HT-29 (cell line): ENCODE measurements at places on chromosomes 2 and 18. TPM values are rescaled to one million over a fixed set of nuclear protein-coding genes. Genes with fewer than 3 reads are reported as not detected.

The TUBB8B gene
- not detected in 2 replicates for total RNA-seq

The GALNT13 gene
- total RNA-seq, result not detected in 2 replicates

DNA sequence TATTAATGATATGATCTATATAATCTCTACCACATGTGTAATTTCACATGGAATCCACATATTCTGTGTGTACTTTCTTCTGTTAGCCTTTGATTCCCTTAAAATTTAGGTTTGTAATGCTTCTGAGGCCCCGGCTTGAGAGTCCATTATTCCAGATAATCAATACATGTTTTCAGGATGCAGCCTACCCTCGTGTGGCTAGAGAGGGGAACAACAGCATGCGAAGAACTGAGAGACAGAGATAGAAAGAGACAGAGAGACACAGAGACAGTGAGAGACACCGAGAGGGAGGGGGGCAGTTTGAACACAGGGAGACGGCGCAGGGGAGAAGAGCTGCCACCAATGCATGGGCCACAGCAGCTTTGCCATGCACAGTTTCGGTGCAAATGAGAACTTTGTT is 185.4 kb downstream of the SNTG2 start:
- no peak for DNase-seq

The TMEM185B gene
- total RNA-seq, result 63.3 and 65.3 TPM in 2 replicates

GRCh38 chr18:62324917-62325805 is at the start of gene TNFRSF11A:
Gene TNFRSF11A (plus strand): TSS chr18:62325310. CDS start chr18:62325353, 43 bp downstream.
- DNase-seq, result peak; percentile 48

DNA sequence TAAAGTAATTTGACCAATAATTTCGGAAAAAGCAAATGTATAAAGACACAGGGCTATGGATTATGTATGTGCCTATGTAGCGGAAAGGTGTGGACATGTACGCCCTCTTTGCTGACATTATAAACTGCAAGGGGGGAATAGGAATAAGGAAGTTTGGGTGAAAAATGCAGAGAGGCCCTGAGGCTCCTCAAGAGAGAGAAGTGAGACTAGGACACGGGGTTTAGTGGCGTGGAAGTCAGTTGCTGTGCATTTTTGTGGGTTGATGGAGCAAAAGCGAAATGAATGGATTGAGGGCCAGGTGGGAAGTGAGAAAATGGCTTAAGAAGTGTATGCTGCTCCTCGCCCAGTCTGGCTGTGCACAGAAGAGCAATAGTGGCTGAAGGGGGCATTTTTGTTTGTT is 96.2 kb upstream of the B3GNT7 start:
- no peak for DNase-seq

The MROH2A gene
- 2.4 and 2.8 TPM in 2 replicates for total RNA-seq

The GAREM2 gene
- total RNA-seq, result 0.33 and 0.55 TPM in 2 replicates

DNA sequence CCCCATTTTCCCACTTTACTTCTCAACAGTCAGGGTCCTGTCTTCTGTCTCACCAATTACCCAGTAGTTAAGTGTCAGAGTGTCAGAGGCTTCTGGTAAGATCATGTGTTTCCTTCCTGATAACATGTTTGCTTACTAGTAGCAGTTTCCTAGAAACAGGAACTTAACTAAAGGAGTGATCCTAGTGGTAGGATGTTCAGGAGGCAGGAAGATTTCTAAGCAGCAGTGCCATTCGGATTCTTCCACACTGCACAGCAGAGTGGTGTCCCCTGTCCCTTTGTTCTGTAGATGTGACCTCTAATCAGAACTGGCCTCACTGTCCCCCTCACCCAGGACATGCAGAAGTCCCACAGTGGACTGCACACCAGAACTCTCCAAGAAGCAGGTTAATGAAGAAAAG is 221.8 kb upstream of the OSR1 start:
- DNase-seq, result peak; percentile 7

DNA sequence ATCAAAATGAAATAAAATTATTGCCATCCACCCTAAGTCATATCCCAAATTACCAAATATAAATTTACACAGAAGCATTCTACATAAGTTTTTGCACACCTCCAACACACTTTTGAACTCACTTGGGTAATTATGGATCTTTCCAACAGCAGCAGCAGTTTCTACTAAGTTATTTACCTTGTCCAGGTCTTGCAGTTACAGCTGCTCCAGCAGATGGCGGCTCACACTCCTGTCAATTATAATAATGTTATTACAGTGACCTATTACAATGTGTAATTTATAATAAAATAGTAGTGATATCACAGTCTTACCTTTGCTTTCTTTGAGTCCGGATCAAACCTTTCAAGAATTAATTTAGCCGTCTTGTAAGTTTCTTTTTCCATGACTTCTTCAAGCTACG is 37.9 kb downstream of the LNPK start:
- DNase-seq, result peak; percentile 41

- peak; percentile 99 for DNase-seq
Observed at GRCh38 chr18:12990967-12991820, at the start of gene CEP192. Gene CEP192 (plus strand): TSS chr18:12991362. CDS start chr18:12999425, 8,063 bp downstream.

The MDH1B gene
- 0.44 TPM in 1 of 2 replicates, not detected in the other for total RNA-seq

- DNase-seq, result no peak
Observed at GRCh38 chr18:22691946-22692710, 241.0 kb upstream of the RBBP8 start.

DNA sequence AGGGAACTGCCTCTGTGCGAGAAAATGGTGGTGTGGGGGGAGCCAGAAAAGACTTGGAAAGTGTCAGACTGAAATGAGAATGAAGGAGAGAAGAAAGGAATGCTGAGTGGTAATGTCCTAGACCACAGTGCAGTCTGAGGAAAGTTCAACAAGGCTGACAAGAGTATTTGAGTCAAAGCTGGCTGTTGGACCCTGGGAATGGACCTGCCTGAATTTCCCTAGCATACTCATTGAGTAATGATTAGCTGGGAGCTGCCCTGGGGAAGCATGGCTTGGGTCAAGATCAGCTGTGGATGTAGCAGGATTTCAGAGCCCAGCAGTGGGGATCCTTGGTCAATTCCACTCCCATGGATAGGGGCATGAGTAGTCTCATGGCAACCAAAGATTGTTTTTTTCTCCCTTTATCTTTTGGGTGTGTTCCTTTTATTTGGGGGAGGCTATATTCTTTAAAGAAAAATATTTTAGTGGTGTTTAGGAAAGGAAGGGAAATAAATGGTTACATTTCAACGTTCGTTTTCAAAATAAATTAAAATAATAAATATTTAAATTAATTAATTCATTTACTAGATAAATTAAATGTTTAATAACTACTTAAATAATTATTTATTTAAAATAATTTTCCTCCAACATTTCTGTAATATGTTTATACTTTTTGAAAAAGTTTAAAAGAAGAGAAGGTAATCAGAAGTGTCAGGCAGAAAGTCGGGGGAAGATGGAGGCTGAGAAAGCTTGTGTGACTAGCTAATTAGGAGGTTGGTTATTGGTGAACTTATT is 15.9 kb upstream of the LHCGR start:
- no peak for DNase-seq

The DES gene
- total RNA-seq, result 0.63 TPM in 1 of 2 replicates, not detected in the other

DNA sequence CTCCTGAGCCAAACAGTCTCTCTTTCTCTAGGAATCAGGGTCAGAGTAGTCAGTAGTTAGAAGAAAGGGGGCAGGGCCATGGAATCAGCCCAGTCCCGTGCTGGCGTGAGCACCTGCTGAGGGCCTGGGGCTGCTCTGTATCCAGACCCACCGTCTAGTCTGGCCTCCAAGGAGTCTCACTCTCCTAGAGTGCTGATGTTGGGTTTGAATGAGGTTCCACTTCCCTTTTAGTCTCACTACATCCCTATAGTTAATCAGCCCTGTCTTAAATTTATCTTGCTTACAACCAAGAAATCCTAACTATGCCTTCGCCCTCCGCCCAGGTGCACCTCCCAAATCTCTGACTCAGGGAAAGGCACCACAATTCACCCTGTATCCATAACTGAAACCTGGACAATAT is 13.4 kb upstream of the KCTD1 start:
- no peak for DNase-seq

DNA sequence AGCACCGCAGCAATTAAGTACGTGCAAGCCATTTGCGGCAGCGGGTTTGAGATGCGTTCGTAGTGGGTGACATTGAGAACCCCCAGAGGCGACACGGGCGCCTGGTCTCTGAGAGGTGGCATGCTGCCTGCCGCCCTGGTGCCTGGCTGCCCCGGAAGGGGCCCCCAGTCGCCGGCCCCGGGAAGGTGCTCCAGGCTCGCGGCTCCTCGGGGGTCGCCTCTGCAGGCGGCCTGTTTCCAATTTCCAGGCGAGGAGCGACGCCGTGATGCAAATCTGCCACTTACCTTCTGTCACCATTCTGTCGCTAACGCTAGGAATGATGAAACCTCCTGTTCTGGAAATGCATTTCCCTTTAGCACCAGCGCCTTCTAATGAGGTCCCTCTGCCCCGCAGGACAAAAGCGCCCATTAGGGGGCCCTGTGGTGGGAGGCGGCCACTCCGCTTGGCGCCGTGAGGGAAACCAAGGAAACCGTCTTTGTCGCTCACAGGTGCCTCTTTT is 13.0 kb downstream of the KIF5C start:
- DNase-seq, result no peak

GRCh38 chr2:7020059-7020458 is 102.8 kb downstream of the RNF144A start:
- DNase-seq, result no peak

GRCh38 chr18:39938676-39939608 is 2016.1 kb upstream of the PIK3C3 start:
- no peak for DNase-seq

GRCh38 chr2:189047171-189047888 is 73.2 kb downstream of the COL3A1 start:
- no peak for DNase-seq

DNA sequence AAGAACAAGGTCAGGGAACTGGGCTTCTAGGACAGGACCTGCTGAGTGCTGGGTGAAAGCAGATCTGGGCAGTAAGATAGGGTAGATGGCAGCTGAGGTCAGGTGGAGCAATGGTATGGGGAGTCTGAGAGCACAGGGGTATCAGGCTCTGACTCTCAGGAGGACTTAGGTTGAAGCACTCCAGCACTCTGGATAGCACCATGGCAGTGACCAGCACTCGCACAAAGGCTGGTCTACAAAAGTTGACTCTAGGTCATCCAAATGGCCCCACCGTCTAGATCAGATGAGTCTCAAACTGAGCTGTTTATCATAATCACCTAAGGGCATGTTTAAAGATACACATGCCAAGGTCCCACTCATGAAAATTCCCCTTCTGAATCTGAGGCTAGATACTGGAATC is 60.1 kb downstream of the CDKL4 start:
- no peak for DNase-seq

DNA sequence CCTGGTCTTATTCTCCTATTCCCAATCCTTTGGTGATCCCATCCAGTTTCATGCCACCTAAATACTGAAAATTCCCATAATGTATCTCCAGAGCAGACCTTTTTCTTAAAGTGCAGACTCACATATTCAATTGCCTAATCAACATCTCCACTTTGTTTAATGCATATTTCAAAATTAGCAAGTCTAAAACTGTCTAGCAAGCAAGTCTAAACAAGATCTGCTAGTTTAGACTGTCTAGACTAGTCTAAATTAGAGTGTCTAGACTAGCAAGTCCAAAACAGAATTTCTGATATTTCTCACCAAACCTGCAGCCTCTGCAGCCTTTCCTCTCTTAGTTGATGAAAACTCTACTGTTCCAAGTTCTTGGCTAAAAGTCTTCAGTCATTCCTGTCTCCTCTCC is 44.6 kb downstream of the THUMPD2 start:
- no peak for DNase-seq

DNA sequence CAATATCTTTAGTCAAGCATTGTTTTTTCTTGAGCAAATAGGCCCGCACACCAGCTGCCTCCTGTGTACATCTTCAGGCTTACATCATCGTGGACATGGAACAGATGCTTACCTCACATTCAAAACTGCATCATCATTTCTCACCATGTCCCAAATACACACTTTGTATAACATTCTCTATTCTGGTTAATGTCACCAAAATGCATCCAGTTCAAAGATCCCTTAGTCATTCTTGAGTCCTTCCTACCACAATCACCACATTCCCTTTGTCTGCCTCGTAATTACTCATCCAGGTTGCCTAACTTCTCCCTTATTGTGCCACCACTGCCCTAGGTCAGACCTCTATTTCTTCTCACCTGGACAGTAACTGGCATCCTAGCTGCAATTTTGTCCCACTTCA is 373.7 kb upstream of the GALNT5 start:
- peak; percentile 16 for DNase-seq

- DNase-seq, result no peak
Observed at GRCh38 chr18:52353589-52353988, 13.6 kb downstream of the DCC start.

DNA sequence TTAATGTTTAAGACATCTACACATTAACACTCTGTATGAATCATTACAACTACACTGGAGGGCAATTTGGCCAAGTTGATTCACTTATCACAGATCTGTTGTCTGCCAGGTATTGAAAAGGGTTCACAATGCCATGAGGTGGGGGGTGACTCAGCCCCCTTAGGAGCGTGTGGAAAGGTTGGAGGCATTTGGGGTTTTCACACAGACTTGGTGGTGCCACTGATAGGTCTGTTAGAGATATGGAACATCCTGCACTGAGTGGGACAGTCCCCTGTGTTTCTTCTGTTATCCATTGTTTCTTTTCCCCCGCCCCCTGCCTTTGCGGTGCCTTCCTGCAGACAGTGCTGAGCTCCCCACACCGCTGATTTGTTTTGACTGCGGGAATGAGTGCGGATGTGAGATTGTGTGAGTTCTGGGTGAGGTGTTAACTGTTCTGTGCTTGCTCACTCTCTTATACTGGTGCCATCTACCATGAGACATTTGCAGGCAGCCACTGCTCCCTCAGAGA is 9.3 kb upstream of the TSN start:
- DNase-seq, result no peak

The CYP27A1 gene
- total RNA-seq, result 1.4 and 2.4 TPM in 2 replicates

DNA sequence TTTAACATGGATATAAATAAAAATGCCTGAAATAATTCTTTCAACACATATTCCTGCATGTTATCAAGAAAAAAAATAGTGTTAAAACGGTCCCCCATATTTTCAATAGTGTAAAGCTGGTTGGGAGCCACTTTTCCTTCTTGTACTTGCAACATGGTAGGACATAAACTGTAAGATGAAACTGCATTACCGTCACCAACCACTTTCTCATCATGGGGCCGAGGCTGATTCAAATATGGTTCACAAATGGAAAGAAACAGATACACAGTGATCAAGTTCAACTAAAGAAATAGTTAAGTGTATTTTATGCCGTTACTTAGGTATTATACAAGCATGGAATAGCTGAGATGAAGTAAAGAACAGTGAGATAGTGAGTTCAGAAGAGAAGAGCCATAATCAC is 360.7 kb downstream of the ZEB2 start:
- DNase-seq, result no peak

GRCh38 chr2:121736140-121736461 is 574 bp downstream of the NIFK start:
- peak; percentile 25 for DNase-seq

The CFAP65 gene
- total RNA-seq, result not detected in 2 replicates
